Fibroblast of skin of scalp (primary cell): ENCODE measurements at places on chromosomes 16 and 17.

DNA sequence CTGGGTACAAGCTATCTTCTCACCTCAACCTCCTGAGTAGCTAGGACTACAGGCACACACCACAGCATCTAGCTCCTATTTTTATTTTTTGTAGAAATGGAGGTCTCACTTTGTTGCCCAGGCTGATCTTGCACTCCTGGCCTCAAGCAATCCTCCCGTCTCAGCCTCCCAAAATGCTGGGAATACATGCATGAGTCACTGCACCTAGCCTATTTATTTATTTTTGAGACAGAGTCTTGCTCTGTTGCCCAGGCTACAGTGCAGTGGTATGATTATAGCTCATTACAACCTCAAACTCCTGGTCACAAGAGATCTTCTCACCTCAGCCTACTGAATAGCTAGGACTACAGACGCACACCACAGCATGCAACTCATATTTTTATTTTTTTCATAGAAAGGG is 40.1 kb upstream of the RGS9 start:
- DNase-seq, result no peak

DNA sequence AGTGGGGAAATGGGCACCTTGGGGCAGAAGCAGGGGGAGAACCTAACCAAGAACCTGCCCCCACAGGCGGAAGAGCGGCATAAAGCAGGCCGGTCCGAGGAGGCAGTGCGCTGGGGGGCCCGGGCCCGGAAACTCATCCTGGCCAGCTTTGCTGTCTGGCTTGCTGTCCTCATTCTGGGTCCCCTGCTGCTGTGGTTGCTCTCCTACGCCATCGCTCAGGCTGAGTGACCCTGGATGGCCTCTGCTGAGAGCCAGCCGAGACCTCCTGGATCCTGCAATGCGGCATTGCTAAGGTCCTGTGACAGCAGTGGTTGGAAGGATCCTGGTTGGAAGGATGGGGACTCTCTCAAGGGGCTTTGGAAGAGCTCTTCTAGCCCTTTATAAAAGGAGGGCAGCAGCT is 4.5 kb upstream of the PHKG2 start:
- no peak for DNase-seq

DNA sequence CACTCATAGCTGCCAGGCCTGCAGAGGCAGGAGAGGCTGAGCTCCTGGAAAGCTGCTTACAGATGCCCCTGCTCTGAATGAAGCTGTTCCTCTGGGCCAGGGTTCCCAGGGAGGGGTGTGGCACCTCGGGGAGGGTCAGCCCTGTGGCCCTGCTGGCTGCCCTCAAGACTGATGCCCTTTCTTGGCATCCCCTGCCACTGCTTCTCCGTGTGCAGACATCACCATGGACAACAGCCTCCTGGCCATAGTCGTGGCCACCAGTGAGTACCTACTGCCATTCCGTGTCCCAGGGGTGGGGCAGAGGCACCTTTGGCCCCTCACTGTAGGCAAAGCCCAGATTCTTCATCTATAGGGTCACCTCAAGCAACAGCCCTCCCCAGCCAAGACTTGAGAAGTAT is 8.9 kb downstream of the MRPL27 start:
- DNase-seq, result no peak

GRCh38 chr16:75996491-75996890 is 270.2 kb upstream of the CPHXL start:
- no peak for DNase-seq

GRCh38 chr17:74089869-74090464 is 113.5 kb upstream of the RPL38 start:
- peak; percentile 74 for DNase-seq

- peak; percentile 74 for DNase-seq
Observed at GRCh38 chr17:48131216-48131824, 23.8 kb downstream of the SNX11 start.

DNA sequence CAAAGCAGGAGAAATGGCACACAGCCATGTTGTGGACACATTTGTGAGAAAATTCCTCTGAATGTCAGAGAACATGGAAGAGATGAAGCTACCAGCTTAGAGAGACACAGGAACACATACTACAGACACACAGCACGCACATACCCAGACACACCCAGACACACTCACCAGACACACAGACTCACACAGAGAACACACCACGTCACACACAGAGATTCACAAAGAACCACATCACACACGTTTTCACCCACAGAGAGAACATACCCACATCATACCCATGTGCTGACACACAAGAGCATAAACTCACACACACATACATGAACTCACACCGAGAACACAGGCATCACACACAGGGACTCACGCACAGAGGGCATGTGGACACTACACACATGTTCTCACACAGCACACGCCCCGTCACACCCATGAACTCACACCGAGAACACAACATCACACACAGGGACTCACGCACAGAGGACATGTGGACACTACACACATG is 124.9 kb downstream of the METRNL start:
- DNase-seq, result no peak

DNA sequence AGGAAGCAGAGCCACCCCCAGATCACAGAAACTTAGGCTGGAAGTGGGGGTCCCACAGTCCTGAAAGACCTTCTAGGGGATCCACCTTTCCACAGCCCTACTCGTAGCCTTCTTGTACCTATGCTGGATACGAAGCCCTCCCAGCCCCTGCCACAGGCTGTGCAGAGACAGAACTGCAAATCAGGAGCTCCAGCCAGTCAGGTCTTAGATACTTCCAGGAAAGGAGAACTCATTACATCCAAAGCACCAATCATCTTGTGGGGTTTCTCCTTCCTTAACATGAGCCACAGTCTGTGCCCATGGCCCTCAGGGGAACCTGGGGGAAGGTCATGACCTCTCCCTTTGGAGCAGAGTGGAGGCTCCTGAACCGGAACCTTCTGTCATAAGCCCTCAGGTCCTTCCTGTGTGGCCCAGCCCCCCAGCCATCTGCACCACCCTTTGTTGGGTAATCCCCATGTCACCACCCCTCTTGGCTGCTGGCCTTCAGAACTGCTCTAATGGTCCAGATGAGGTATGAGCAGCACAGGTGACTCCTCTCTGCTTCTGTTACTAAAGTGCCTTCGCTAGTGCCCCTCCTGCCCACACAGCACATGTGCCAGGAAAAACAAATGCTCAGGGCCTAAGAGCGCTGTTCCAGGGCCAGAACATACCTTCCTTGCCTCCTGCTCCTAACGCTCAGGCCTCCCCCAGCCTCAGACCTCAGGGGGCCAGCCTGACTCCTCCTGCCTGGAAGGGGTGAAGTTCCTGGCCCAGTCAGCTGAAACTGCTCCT is 14.6 kb downstream of the SRCIN1 start:
- no peak for DNase-seq

DNA sequence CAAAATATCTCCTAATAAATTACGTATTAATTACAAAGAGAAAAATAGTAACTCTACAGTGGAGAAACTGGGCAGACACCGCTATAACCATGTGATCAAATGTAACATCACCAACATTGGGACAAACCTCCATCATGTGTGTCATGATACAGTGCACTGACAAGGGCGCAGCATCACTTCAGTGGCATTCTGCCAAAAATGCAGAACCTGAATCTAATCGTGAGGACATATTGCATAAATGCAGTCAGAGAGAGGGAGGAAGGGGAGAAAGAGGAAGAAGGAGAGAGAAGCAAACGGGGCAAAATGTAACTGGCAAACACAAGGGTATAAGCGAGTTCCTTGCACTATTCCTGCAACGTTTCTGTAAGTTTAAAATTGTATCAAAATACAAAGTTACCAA is 74.2 kb upstream of the MARCHF10 start:
- no peak for DNase-seq

GRCh38 chr16:66121466-66121865 is 245.0 kb upstream of the CDH5 start:
- DNase-seq, result no peak

GRCh38 chr16:17591655-17592405 is 121.1 kb upstream of the XYLT1 start:
- no peak for DNase-seq

GRCh38 chr16:1537138-1537577 is 3.7 kb downstream of the TMEM204 start:
- no peak for DNase-seq

DNA sequence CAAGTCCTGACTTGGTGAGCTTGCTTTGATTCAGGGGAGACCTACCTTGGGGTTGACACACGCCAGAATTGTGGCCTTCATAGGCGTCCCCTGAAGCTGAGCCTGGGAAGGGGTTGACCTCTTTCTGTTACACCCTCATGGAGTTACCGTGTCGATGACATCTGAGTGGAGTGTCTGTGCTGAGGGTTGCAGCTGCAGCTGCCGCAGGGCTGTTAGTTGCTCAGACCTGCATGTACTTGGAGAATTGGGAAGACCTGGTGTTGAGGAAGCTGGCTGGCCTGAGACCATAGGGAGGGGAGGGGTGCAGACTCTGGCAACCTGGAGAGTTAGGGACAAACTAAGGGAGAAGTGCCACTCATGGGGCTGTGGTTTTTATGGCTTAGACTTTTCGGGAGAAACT is 9.6 kb downstream of the GSE1 start:
- no peak for DNase-seq

- DNase-seq, result no peak
Observed at GRCh38 chr16:69691980-69692911, 34.1 kb downstream of the NQO1 start.

DNA sequence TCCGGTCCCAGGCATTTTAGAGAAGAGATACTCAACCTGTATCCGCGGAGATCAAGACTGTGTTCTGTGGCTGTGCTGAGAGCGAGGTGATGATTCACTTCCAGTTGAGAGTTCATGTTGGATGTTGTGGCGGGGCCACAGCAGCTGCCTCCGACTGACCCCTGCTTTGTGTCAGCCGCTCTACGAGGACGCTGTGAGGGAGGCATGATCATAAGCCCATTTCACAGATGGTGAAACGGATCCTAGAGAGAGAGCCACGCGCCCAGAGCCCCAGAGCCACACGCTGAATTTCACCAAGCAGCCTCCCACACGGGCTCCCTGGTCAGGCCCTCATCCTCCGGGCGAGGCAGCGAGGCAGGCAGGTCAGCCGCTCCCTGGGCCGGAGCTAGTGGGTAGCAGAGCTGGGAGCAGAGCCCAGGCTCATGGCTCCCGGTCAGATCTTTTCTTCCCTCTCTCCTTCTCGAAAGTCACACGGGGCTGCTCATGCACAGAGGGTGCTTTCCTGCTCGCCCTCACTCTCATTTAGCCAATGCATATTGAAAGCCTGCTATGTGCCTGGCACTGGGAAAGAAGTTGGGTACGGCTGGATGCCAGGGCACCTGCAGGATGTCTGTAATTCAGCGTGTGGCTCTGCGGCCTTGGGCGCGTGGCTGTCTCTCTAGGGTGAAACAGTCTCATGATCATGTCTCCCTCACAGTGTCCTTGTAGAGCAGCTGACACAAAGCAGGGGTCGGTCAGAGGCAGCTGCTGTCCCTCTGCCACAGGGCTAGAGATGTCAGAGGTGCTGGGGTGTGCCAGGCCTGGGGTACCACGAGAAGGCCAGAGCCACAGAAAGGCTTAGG is 155.6 kb upstream of the CHMP6 start:
- no peak for DNase-seq

DNA sequence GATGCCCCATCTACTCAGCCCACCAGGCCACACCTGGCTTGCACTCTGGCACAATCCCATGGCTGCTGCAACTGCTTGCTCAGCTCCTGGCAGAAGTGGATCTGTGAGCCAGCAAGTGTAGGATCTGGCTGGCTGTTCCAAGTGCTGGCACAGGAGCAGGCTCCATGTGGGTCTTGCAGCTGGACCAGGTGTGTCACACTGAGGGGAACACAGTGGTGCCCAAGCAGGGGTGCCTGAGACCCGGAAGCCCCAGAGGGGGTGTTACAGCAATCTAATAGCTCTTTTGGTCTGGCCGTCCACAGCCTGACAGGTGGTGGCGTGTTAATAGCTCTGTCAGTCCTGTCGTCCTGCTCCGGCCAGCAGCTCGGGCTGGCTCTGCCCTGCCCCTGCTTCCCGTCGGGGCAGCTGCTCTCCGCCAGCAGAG is 19.6 kb upstream of the GOT2 start:
- no peak for DNase-seq

- no peak for DNase-seq
Observed at GRCh38 chr16:23248261-23249194, 53.6 kb upstream of the SCNN1B start.

GRCh38 chr17:75342996-75343395 is 53.8 kb upstream of the SLC25A19 start:
- no peak for DNase-seq

DNA sequence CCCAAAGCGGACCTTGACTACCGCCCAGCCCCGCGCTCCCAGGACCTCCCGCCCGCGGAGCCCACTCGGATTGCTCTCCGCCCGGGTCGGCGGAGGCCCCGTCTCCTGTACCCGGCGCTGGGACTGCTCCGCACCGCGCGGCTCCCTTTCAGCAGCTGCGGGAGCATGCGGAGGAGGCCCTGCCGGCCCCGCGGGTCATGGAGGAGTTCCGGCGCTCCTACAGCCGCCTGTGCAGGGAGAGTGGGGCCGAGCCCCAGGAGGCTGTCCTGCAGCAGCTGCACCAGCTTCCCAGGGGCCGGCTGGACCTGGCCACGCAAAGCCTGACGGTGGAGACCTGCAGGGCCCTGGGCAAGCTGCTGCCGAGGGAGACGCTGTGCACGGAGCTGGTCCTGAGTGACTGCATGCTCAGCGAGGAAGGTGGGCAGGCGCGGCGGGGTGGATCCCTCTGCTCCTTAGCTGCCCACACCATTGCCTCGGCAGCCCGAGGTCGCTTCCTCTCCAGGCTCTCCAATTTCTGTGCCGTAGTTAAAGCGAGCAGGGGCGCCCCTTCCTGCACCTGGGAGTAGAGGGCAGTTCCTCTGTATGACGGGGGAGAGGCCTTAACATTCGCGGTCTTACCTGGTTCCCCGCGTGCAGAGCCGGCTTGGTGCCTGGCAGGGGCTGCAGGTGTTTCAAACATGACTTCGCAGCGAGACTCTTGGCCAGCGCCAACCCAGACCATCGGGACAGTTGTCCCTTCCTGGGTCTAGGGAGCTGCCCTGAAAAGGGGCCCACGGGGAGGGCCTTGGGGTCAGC is 539 bp downstream of the LRRC45 start:
- DNase-seq, result no peak

- DNase-seq, result no peak
Observed at GRCh38 chr16:11152677-11153331, 103.2 kb downstream of the SOCS1 start.

DNA sequence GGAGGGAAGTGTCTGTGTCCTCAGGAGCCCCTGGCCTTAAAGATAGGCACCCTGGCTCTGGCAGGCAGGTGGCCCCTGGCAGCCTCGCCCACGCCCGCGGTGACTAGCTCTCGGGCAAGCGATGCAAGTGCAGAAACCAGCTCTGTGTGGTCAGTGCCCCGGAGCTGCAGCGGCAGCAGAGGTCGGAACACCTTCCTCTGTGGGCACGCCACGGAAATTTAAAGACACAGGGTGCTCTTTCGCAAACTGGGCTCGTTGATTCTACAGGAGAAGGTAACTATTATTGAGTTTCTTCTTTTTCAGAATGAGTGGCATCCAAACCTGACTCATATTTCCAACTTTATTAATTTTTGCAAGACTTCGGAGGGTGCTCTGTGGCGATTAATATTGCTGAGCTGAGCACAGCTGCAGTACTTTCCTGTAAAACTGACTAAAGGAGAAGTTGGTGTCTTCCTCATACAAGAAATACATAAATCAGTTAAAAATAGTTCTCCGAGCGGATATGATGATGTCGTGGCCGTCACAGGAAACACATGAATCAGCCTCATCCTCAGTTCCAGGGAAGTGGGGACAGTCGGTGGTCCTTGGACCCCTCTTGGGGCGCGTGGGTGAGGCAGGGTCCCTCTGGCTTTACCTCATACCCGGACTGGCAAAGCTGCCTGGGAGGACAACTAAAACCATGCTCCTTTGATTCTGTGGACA is 120.2 kb downstream of the METRNL start:
- DNase-seq, result no peak

GRCh38 chr17:80859002-80859941 is 132.4 kb upstream of the CHMP6 start:
- peak; percentile 94 for DNase-seq

GRCh38 chr17:5877948-5878347 is 192.2 kb upstream of the WSCD1 start:
- DNase-seq, result no peak
